ENCODE measurements at places on chromosomes 4 and X.

DNA sequence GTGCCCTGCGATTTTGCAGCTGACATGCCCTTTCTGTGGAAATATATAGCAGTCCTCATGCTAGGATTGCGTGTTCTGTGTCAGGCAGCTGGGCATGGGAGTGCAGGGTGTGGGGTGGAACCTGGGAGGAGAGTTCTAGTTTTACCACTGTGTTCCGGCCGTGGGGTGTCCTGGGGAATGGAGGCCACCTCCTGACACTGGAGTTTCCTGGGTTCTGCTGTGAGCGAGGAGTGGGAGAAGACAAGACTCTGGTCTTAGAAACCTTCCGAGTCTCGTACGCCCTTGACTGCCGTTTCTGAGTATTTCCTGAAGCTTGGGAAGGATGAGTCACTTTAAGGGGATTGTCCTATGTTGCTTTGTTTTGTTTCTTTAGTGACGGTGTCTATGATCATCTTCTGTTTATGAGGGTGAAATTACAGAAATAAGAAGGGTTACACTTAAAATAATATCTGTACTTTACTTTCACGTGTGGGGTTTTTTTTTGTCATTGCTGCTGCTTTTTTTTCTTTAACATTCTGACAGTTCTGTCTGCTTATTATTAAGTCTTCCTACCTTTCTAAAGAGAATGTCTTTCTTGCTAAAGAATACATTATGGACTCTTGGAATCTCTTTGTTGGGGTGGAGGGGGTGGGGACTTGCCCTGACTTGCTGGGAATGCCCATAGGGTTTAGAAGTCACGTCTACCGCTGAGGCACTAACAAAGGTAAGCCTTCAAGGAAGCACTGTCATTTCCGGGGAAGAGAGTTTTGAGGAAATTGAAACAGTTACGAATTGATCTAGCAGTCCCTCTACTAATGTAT lies 19.1 kb downstream of the CD99 start:
- peak; percentile 79 for DNase-seq

GRCh38 chr4:161183729-161184128 lies 980.1 kb downstream of the FSTL5 start:
- no peak for DNase-seq

- DNase-seq = no peak
Measured at GRCh38 chrX:72050011-72050410, 81.7 kb downstream of the RTL5 start.

- DNase-seq = no peak
Measured at GRCh38 chrX:48934581-48935300, 15.9 kb upstream of the PIM2 start.

DNA sequence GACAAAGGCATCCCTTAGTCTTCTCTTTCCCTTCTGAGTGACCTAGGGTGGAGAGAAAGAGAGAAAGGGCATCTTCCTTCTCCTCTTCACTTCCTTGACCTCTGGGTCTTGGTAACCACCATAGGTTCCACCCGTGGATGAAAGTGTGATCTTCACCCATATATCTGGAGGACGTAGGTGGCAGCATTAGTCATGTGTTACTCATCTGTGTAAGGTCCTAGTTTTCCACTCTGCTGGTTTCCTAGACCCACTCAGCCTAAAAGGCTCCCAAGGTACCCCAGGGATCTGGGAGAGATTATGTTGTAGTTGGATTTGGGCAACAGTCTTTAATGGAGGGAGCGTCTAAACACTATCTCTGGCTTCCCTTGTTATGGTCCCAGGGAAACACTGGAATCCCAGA lies 45.5 kb upstream of the RAB9B start:
- no peak for DNase-seq

GRCh38 chr4:88028946-88029345 lies 21.5 kb downstream of the PKD2 start:
- no peak for DNase-seq
